EL (cell line): ENCODE measurements at places on chromosomes 3 and 15.

DNA sequence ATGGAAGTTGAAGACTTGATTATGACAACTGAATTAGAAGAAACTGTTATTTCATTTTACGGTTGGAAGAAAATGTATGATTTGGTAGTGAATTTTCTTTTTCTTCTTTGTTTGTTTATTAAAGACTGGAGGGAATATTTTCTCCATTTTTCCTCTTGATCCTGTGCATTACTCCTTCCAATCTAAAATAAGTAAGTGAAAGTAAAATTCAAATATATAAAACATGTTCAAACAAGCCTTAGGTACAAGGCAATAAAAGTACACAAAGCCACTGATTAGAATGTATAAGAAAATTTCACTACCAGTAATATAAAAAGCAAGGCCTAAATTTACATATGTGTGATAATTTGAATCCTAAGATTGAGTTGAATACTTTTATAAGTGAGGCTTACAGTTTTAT, 181.2 kb upstream of the MME start:
- DNase-seq, result no peak

DNA sequence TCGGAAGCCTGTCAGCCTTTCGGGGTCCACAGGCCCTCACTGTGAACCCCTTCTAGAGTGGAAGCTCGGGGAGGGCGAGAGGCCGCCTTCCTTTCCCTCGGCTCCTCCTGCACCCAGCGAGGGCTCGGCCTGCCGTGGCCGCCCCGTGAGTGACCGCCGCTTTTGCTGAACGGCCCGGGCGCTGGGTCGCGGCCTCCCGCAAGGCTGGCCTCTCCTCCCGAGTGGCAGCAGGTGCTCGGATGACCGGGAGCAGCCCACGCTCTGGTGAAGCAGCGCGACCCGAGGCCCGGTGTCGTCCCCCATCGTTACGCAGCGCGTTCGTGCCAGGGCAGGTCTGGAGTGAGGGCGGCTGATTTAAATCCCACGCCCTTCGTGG, 53.8 kb downstream of the LRRK1 start:
- no peak for DNase-seq

- no peak for DNase-seq
Measured at GRCh38 chr15:88800738-88801137, 2.5 kb upstream of the ACAN start.

DNA sequence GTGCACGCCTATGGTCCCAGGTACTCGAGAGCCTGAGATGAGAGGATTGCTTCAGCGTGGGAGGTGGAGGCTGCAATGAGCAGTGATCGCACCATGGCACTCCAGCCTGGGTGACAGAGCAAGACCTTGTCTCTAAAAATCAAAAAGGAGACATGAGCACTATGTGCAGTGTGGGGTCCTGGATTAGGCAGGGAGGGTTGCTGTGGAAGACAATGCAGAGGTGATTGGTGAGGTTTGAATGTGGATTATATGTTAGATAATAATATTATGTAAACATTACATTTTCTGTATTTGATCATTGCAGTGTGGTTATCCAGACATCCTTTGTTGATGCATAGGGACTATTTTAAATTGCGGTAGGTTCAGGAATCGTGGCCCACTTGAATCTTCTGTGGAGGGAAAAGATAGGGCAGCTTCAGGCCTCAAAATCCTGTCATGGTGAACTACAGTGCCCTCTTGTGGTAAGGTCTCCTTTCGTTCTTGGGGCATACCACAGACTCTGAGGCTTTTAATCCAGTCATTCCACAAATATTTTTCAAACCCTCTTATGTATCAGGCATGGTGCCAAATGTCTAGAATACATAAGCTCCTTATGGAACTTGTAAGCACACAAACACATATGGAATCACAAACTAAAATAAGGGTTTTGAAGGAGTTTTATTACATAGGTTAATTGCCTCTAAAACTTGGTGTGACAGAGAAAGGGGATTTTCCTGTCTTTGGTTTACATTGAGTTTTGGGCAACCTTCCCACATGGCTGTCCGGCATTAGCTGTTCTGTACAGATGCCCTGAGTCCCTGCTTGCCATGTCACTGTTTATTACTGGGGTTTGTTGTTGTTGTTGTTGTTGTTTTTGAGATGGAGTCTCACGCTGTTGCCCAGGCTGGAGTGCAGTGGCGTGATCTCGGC, 37.7 kb downstream of the GPD1L start:
- peak; percentile 94 for DNase-seq

GRCh38 chr3:13303410-13303809, 116.7 kb downstream of the NUP210 start:
- no peak for DNase-seq

DNA sequence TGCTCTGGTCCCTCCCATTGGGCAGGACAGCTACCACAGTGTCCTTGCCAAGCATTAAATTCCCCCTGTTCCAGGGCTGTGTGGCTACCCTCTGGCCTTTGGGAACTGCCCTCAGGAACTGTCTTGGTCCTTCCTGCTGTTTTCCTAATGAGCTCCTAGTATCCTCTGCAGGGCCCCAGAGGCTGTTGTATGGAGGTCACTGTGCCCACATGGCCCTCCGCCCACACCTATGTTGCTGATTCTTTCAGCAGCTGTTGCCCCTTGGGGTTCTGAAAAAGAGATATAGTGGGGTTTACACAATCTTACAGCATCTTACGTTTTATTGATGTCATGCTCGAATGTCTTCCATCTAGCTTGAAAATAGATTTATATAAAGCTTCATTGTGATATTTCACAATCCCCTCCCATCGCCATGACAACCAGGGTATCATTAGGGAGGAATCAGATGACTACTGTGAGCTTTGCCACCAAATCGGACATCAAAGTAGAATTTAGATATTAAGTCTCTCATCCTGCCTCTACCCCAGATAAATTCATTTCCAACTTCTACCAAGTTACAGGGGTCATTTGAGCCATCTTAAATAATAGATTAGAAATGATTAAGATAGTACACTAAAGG, 97.1 kb upstream of the NR2E3 start:
- DNase-seq, result no peak

DNA sequence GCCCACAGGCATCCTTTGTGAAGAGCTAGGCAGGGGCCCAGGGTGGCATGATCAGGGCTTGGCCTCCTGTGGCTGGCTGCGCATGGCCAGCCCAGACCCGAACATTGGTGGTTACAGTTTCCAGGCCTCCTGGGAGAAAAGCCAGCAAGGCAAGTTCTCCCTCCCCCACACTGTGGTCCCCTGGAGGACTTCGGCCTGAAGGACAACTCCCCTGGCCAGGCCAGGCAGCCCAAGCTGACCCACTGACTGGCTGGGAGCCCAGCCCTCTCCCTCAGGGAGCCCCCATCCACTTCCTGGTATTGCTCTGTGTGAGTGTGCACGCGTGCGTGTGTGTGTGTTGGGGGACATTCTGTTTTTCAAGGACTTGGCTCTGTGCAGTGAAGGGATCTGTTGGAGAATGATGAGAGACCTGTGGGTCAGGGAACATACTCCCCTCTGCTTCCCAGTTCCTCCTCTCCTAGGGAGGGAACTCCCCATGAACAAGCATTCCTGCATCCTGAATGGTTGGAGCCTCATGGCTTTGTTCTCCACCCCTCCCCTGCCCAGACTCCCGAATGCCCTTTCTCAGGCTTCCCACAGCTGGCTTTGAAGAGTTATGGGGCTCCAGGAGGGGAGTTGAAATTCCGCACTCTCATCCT, 29.5 kb downstream of the CORO2B start:
- DNase-seq, result no peak

- no peak for DNase-seq
Measured at GRCh38 chr3:119508172-119508845, 10.0 kb downstream of the TIMMDC1 start.

GRCh38 chr3:180048103-180048502, 11.4 kb upstream of the PEX5L start:
- DNase-seq, result no peak

DNA sequence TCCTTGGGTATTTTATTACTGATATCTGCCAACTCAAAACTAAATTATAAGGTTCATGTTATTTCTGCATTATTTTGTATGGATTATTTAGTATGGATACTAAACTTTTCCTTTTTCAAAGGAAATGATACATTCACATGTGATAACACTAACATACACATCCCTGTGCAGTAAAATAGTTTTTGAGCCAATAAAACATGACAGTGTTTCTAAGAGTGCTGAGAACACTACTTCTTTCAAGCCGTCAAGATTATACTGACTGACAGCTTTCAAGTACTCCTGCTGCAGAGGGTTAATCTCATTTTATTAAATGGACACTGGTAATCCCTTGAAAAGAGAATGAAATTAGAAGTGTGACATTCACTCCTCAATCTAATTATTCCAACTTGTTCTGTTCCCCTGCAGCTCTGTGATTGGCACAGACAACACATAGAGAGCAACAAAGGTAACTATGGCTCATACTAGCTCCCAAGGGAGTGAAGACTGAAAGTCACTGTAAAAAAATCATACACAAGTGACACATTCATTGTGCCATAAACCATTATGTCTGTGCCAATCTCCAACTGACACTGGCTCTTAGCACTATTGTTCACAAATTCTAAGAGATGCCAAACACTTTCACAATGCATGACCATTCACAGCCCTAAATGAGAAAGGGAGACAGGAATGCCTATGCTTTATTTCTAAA, 468.6 kb downstream of the SHQ1 start:
- no peak for DNase-seq

DNA sequence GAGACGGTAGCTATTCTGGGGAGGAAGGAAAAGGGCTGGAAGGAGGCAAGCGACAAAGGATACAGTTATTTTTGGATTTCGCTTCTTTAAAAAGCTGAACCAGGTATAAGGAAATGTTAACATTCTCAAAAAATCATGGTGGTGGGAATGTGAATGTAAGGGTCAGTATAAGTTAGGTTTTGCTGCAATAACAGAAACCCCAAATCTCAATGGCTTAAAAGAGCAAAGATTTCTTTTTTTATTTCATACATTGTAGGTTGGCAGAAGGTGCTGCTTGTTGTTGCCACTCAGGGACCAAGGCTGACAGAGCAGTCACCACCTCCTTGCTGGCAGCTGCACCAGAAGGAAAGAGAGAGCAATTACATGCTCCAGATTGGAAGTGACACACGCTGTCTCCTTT, 176.3 kb upstream of the LPP start:
- no peak for DNase-seq

- DNase-seq, result no peak
Measured at GRCh38 chr15:83955806-83956265, 279.7 kb upstream of the GOLGA6L4 start.

DNA sequence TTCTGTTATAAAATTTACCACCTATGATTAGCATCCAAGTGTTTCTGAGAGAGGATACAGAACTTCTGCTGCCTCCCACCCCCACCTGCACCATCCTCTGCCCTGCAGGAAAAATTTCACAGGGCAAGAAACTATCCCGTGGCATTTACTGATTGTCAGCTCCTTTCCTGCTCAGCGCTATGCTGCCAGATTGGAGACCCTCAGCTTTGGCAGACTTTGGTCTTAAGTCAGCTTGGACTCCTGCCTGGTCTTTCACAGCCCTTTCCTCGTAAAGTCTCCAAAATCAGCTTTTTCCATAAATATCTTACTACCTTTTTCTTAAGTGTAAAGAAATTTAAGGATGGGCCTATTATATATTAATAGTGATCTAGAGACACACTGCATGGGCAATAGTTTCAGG, 239.9 kb upstream of the ADAMTS9 start:
- no peak for DNase-seq

DNA sequence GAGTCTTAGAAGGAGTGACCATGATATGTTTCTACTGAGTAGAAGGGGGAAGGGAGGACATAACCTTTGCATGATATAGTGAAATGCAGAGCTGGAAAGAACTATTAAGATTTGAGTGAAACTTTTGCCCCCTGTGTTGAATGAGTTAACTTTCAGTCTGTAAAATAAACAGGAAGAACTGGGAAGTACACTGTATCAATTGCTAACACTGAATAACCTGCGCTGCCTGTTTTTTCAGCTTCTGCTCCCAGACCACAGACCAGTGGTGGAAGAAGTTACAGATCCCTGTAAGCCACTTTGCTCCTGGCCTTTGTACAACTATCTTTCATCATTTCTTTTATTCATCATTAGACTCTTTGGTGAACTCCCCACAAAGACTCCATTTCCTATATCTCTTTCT, 3.6 kb upstream of the LRCH3 start:
- no peak for DNase-seq

- DNase-seq, result peak; percentile 21
Measured at GRCh38 chr3:129777806-129778205, 115.7 kb downstream of the TMCC1 start.
